ENCODE measurements at places on chromosomes 7 and 10. TPM values are rescaled to one million over a fixed set of nuclear protein-coding genes. Genes with fewer than 3 reads are reported as not detected.

DNA sequence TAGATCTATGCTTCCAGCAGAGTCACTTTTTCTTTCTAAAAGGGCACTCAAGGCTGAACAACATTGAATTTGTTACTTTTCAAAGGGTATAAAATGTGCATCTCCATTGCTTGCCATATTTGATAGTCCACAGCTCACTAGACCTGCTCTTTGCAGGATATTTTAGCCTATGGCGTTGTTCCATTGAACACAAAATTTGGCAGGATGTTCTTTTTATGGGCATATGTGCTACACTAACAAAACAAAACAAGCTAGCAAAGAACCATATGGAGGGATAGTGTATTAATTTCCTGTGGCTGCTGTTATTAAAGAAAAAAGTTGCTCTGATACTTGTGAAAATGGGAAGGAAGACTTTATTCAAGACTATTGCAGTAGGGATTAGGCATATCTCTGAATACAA lies 828.7 kb downstream of the TYW1 start:
- no peak for DNase-seq
- no peak overlapping the region for H3K27ac ChIP-seq
- no peaks in the 10 kb centered on the region for H3K4me1 ChIP-seq
- no peaks in the 10 kb centered on the region for H3K36me3 ChIP-seq
- no peaks in the 10 kb centered on the region for H3K27me3 ChIP-seq
- H3K4me3 ChIP-seq = no peak overlapping the region

DNA sequence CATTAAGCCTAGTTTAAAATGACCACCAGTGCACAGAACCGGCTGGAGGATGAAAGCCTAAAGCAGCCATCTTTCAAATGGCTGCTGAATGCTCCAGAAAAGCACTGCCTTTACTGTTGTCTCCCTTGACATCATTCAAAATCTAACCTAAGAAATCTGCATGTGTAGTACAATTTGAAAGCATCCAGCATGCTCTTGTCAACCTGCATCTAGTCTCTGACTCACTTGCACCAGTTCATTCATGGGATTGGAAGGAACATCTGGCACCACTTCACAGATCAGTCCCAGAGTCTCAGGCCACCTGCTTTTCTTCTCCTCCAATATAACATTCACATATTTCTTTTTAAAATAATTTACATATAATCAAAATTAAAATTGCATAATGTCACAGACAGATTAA lies 76.2 kb downstream of the RNF133 start:
- no peaks in the 10 kb centered on the region for H3K4me1 ChIP-seq
- no peaks in the 10 kb centered on the region for H3K36me3 ChIP-seq
- no peak for DNase-seq
- no peak overlapping the region for H3K4me3 ChIP-seq

DNA sequence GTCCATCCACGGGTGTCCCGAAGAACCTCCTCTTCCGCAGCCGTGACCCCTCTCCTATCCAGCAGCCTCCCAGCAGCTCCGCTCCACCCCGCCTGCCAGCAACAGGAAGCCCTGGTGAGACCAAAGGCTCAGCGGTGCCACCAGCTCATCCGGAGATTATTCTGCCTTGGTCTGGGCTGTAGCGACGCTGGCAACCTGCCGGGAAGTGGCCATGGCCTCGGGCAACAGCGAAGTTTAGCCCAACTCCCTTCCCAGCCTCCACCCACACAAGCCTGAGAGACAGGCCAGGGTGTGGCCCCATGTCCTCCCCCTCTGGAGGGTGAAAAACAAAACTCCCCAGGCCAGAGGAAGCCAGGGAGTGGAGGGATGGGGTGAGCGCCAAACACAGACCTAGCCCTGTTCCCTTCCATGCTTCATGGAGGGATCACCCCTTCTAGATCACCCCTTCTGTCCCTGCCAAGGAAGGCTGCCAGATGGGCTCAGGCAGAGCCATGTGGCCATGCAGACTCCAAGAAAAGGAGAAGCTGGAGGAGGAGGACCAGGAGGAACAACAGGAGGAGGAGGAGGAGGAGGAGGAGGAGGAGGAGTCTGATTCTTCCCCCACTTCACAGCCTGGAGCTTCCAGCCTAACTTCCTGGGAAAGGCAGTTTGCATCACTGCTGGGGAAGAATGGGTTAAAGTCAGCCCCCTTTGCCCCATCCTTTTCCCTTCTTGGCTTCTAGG lies 918 bp downstream of the CALHM2 start:
- peak; percentile 70 for DNase-seq
- peak overlapping the region; percentile 79 for H3K4me3 ChIP-seq
- peaks cover 24% of the 10 kb centered on the region for H3K36me3 ChIP-seq
- peaks cover 40% of the 10 kb centered on the region for H3K4me1 ChIP-seq
- H3K27me3 ChIP-seq = no peaks in the 10 kb centered on the region
- H3K27ac ChIP-seq = peak overlapping the region; percentile 78

- no peak overlapping the region for H3K27ac ChIP-seq
- H3K36me3 ChIP-seq = no peaks in the 10 kb centered on the region
- peaks cover 3% of the 10 kb centered on the region for H3K27me3 ChIP-seq
Measured at GRCh38 chr10:69961881-69962745, 90.5 kb upstream of the MACROH2A2 start.

DNA sequence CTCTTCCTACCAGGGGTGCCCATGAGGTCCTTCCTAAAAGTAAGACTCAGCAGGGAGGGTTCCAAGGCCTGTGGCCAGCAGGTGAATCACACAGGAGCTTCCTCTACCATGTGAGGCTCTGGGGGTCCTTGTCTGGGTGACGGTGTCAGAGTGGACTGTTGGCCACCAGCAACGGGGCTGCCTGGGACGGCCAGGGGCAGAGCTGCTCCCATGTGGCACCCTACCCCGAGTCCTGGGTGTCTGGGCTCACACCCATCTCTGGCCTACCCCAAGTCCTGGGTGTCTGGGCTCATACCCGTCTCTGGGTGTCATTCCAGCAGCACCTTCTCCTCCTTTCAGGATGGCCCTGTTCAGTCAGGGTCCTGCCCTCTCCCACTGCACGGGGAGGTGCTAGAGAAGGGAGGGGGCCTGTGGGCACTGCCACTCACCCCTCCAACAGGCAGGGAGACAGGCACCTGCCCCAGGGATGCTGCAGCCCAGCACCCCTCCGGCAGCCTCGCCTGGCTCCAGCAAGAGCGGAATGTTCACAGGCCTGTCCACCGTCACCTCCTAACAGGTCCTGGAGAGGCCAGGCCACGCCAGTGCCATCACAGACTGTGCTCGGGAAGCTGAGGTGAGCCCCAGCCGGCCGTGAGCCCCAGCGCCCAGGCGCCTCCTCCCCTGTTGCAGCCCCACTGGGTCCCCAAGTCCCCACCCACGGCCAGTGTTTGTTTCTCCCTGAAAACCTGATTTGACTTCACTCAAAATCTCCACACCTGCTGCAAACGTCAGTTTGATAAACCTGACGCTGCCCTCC lies 143.7 kb downstream of the PTPRN2 start:
- peaks cover 3% of the 10 kb centered on the region for H3K27me3 ChIP-seq
- H3K27ac ChIP-seq = no peak overlapping the region
- no peak for DNase-seq
- no peaks in the 10 kb centered on the region for H3K4me1 ChIP-seq
- no peaks in the 10 kb centered on the region for H3K36me3 ChIP-seq

- H3K27ac ChIP-seq = peak overlapping the region; percentile 93
- H3K36me3 ChIP-seq = no peaks in the 10 kb centered on the region
- DNase-seq = peak; percentile 29
- peak overlapping the region; percentile 88 for H3K4me3 ChIP-seq
Measured at GRCh38 chr7:39733881-39734632, 110.7 kb downstream of the RALA start.

DNA sequence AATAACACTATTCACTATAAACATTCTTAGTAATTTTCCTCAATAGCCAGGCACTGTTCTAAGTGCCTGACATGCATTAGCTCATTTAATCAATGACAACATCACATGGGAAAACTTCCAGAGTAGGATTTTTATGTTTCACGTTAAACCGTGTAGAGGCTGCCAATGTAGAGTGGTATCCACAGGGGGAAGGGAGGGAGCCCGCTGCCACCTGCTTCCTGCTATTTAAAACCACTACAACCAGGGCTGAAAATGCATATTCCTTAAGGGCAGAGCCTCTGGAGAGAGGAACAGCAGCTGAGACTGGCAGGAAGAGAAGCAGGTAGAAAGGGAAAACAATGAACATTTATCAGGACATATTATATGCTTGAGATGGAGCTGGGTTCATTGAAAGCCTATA lies 684.3 kb upstream of the AUTS2 start:
- H3K4me3 ChIP-seq = no peak overlapping the region
- no peaks in the 10 kb centered on the region for H3K27me3 ChIP-seq
- no peaks in the 10 kb centered on the region for H3K4me1 ChIP-seq
- no peak for DNase-seq
- no peaks in the 10 kb centered on the region for H3K36me3 ChIP-seq

GRCh38 chr10:122632031-122632430 lies 67.6 kb downstream of the C10orf120 start:
- no peak for DNase-seq
- peaks cover 6% of the 10 kb centered on the region for H3K27me3 ChIP-seq
- H3K4me1 ChIP-seq = no peaks in the 10 kb centered on the region

DNA sequence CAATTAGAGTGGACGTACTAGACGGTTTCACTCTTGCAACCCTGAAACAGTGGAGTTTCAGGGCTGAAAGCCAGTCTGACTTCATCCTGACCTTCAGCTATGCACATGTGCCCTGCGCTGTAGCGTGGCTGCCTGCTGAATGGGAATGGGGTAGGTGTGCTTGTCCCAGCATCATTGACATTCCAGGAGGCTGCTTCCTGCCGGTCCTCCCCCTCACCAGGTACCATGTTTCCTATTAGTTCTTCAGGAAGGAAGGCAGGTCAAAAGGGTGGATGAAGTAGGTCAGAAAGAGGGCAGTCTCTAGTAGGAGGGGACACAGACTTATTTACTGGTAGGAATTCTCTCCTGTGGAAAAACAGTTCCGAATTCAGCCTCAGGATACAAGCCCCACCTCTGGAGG lies 551.8 kb upstream of the GALNT17 start:
- DNase-seq = no peak
- no peak overlapping the region for H3K27ac ChIP-seq
- H3K4me1 ChIP-seq = no peaks in the 10 kb centered on the region

DNA sequence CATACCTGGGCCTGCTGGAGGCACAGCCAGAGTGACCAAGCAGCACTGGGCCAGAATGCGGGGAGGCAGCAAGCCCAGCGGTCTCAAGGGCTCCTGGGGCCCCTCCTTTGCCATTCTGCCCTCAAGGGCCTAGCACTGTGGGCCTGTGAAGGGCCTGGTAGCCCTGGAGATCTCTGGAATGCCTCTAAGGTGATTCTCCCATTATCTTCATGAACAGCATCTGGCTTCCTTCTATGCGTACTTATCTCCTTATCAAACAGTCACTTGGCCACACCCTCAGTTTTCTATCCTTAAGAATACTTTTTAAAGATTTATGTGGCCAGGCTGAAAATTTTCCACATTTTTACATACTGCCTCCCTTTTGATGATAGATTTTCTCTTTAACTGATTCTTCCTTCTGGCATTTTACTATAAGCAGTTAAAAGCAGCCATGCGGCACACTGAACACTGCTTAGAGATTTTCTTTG lies 67.5 kb upstream of the CCNY start:
- H3K36me3 ChIP-seq = no peaks in the 10 kb centered on the region
- H3K4me1 ChIP-seq = peaks cover 17% of the 10 kb centered on the region
- H3K27ac ChIP-seq = no peak overlapping the region
- no peak overlapping the region for H3K4me3 ChIP-seq
- H3K27me3 ChIP-seq = peaks cover 10% of the 10 kb centered on the region
- no peak for DNase-seq

DNA sequence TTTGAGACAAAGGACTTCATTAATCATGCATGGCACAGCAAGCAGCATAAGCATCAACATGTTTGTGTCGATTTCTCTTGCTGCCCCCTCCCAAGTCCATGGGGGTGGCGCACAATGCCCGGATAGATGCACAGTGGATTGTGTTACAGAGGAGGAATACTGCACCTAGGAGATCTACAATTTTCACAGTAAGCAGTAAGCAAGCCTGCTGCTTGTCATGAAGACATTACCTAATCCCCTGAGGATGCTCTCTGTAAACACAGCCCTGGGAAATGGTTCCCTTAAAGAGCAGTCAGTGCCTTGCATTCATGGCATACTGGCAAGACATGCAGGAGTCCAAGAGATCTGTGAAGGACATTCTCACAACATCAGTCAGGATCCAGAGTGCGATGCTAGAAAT lies 137.7 kb downstream of the ETV1 start:
- H3K4me1 ChIP-seq = peaks cover 15% of the 10 kb centered on the region
- no peaks in the 10 kb centered on the region for H3K36me3 ChIP-seq
- no peak overlapping the region for H3K4me3 ChIP-seq
- H3K27me3 ChIP-seq = no peaks in the 10 kb centered on the region
- no peak overlapping the region for H3K27ac ChIP-seq
- DNase-seq = no peak

DNA sequence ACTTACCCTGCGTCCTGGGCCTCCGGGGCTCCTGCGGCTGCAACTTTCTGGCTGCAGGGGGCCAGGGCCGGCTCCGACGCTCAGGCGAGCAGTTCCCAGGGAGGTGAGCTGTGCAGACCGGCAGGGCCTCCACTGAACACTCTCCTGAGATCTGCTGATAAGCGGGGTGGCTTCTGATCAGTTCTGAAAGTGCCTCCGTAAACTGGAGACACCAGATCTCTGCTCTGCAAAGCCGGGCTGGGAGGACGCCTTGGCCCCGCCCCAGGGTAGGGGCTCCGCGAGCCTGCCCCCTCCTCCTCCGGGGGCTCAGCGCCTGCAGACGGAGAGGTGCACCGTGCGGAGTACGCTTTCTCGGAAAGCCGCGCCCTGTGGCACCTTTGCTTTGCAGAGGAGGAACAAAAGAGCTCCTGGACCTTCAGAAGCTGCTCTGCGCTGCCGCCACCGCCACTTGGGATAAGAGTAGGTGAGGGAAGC lies 141.3 kb upstream of the VKORC1L1 start:
- H3K27ac ChIP-seq = no peak overlapping the region
- peak; percentile 39 for DNase-seq
- no peak overlapping the region for H3K4me3 ChIP-seq
- H3K36me3 ChIP-seq = peaks cover 9% of the 10 kb centered on the region

- no peak overlapping the region for H3K27ac ChIP-seq
- no peaks in the 10 kb centered on the region for H3K36me3 ChIP-seq
- DNase-seq = no peak
- H3K27me3 ChIP-seq = no peaks in the 10 kb centered on the region
- H3K4me3 ChIP-seq = no peak overlapping the region
Measured at GRCh38 chr10:126302476-126302756, 85.9 kb downstream of the ADAM12 start.

GRCh38 chr7:108310351-108310750 lies 145.9 kb downstream of the NRCAM start:
- H3K36me3 ChIP-seq = no peaks in the 10 kb centered on the region
- peaks cover 6% of the 10 kb centered on the region for H3K27me3 ChIP-seq

DNA sequence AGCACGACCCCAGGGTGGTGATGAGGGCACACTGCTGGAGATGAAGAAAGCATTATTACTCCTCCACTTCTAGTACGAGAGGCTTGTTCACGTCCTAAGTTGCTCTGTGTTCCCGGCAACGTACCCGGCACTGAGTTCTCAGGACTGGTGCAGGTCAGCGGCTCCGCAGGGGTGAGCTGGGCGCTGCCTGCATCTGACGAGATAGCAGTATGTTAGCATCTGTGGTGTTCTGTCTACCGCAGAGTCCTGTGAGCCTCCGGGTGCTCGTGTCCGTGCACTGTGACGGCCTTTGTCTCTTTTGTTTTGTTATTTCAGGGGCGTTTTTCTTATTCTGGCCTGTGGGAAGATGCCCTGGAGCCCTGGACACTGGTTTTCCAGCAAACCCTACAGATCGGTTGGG lies 507.8 kb downstream of the DNAJB6 start:
- H3K27me3 ChIP-seq = peaks cover 2% of the 10 kb centered on the region
- H3K27ac ChIP-seq = no peak overlapping the region
- H3K36me3 ChIP-seq = no peaks in the 10 kb centered on the region
- no peak overlapping the region for H3K4me3 ChIP-seq

SFRP5 gene
- total RNA-seq = not detected

FAM20C gene
- total RNA-seq = 0.21 TPM

GPR15LG gene
- total RNA-seq = not detected

PFKFB3 gene
- 183 TPM for total RNA-seq

LIPJ gene
- total RNA-seq = not detected

STEAP1 gene
- total RNA-seq = 0.32 TPM
